ENCODE measurements at places on chromosomes 1 and 21. TPM values are rescaled to one million over a fixed set of nuclear protein-coding genes. Genes with fewer than 3 reads are reported as not detected.

DNA sequence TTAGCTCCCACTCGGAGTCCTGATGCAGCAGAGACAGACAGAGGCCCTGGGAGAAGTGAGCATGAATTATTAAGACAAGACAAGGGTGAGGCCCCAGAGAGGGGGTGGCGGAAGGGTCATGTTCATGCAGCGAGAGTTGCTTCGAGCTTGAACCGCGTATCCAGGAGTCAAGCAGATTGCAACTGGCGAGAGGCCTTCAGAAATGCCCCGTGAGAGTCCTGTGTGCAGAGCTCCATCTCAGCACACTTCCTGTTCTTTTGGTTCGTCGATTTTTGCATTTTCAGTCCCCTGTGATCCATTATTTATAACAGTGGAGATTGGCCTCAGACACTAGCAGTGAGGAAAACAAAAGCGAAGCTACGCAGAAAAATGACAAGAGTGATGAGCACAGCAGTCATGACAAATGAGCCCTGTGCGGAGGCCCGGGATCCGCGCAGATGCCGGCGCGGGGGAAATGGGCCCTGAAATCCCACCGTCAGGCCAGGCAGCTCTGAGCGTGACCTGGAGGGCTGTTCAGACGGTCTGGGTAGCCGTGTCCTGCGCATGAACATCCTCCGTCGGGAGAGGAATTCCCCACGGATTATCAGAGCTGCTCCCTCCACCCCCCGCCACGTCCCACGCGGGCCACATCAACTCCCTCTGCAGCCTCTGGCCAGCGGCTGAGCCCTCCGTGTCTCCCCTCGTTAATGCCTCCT is 15.0 kb downstream of the PDE9A start:
- H3K36me3 ChIP-seq: peaks cover 47% of the 10 kb centered on the region
- no peak overlapping the region for H3K4me3 ChIP-seq
- H3K4me1 ChIP-seq: peaks cover 86% of the 10 kb centered on the region
- H3K27ac ChIP-seq: peak overlapping the region; percentile 68

DNA sequence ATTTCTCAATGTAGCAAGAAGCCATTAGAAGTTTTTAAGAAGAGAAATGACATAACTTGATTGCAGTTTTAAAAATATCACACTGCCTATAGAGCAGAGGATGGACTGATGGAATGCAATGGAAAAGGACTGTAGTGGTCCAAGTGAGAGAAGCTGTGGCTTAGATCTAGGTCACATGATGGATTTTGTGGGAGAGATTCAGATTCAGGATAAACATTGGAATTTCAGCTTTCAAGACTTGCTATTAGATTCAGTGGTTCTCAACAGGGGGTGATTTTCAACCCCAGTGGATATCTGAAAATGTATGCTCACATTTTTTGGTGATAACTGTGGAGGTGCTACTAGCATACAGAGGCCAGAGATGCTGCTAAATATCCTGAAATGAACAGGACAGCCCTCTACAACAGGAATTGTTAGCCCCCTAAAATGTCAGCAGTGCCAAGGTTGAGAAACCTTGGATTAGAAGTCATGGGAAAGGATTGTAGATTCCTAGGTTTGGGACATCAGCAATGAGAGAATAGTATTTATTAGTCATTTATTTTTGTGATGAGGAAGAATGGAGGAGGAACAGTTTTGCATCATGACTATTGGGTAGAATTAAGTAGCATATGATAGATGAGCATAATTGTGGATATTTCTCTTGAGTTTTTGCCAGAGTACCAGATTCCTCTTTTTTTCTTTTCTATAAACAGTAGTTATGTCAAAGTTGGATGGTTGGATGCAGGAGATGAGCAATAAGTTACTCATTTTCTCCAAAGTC is 30.1 kb upstream of the KCNK2 start:
- H3K4me1 ChIP-seq: no peaks in the 10 kb centered on the region
- H3K36me3 ChIP-seq: no peaks in the 10 kb centered on the region
- H3K27me3 ChIP-seq: no peaks in the 10 kb centered on the region

- H3K4me3 ChIP-seq: no peak overlapping the region
- no peak for DNase-seq
- no peak overlapping the region for H3K27ac ChIP-seq
Measured at GRCh38 chr1:23436520-23437354, 12.2 kb upstream of the TCEA3 start.

GRCh38 chr1:42674682-42675081 is 7.5 kb upstream of the YBX1 start:
- H3K36me3 ChIP-seq: peaks cover 27% of the 10 kb centered on the region
- no peaks in the 10 kb centered on the region for H3K4me1 ChIP-seq
- H3K27me3 ChIP-seq: no peaks in the 10 kb centered on the region
- no peak overlapping the region for H3K27ac ChIP-seq
- no peak overlapping the region for H3K4me3 ChIP-seq

DNA sequence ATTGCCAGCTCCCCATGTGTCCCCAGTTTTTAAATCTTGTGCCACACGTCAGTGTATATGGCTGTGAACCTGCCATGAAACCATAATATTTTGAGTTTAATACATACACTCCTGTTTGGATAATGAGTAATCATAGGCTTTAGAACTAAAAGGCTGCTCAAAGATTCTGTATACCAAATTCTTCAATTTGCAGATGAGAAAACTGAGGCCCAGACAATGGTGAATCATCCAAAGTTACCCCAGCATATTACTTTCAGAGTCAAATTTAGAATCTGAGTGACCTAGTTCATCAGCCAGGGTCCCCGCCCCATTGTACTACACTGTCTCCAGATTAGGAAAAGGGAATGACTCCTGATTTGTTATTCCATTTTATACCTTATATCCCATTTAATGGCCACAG is 224.6 kb downstream of the FGGY start:
- no peak overlapping the region for H3K4me3 ChIP-seq
- H3K27me3 ChIP-seq: no peaks in the 10 kb centered on the region
- peaks cover 14% of the 10 kb centered on the region for H3K4me1 ChIP-seq
- no peak overlapping the region for H3K27ac ChIP-seq
- H3K36me3 ChIP-seq: no peaks in the 10 kb centered on the region
- DNase-seq: no peak

DNA sequence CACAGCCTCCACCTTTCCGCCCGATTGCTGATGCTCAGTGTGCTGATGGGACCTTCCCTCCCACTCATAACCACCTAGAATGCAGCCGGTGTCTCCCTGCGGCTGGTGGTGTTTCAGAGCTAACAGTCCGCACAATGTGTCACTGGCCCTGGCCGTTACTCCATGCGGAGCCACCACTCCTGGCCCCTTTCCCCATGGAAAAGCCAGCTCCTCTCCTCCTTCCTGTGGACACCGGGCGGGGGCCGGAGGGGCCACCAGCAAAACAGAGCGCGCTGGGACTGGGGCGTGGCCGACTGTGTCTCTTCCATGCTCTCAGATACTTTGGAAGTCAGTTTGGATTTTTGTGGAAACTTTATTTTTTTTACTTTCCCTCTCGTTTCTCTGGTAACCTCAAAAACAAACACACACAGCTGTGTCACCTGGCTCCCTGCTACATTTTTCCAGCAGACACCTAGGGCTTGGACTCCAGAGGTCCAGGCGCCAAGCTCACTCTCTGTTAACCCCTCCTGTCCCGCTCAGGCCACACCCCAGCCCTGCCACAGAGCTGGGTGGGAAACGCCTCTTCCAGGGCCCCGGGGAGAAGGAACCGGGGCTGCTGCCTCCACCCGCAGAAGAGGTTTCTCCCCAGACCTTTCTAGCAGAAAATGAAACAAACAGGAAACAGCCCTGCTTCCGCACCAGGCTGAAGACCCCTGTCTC is 32.5 kb upstream of the COL6A2 start:
- H3K4me3 ChIP-seq: no peak overlapping the region
- no peak for DNase-seq
- H3K36me3 ChIP-seq: no peaks in the 10 kb centered on the region

- H3K27me3 ChIP-seq: no peaks in the 10 kb centered on the region
- H3K4me1 ChIP-seq: no peaks in the 10 kb centered on the region
- H3K4me3 ChIP-seq: no peak overlapping the region
- DNase-seq: no peak
- peaks cover 31% of the 10 kb centered on the region for H3K36me3 ChIP-seq
Measured at GRCh38 chr1:3811595-3811911, 15.3 kb upstream of the LRRC47 start.

- H3K36me3 ChIP-seq: peaks cover 10% of the 10 kb centered on the region
- H3K27ac ChIP-seq: peak overlapping the region; percentile 93
- no peak for DNase-seq
Measured at GRCh38 chr1:155975375-155976061, 2.8 kb downstream of the ARHGEF2 start.

DNA sequence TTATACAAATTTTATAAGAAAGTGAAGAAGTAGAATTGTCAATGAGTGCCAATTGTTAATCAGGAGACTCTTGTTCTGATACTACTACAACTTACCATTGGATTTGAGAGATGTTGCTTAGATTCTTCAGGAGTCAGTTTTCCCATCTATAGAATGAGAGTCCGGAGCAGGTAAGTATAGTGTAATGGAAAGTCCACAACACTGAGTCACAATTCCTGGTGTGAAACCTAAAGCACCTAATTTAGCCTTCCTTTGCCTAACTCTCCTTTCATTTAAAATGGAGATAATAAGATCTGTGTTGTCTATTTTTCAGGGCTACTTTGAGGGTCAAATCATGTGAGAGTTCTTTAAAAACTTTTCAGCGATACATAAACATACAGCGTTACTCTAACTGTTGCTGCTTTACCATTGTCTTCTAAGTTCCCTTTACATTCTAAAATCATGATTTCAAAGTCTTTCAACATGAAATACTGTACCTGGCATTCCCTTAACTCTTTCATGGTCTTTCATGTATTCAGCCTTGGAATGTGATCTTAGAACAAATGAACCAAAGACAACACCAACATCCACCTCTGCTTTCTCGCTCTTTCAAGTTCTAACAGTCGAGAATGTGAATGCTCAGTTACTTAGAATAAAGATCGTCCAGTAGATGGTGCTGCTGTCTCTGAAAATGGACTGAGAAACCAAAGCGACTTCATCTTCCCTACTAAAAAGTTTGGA is 90.9 kb downstream of the SLC30A10 start:
- H3K4me3 ChIP-seq: no peak overlapping the region
- no peaks in the 10 kb centered on the region for H3K27me3 ChIP-seq
- H3K27ac ChIP-seq: no peak overlapping the region
- H3K4me1 ChIP-seq: no peaks in the 10 kb centered on the region
- peak; percentile 87 for DNase-seq
- H3K36me3 ChIP-seq: no peaks in the 10 kb centered on the region

GRCh38 chr1:218025454-218025853 is 259.6 kb upstream of the RRP15 start:
- H3K36me3 ChIP-seq: no peaks in the 10 kb centered on the region
- no peaks in the 10 kb centered on the region for H3K4me1 ChIP-seq
- H3K4me3 ChIP-seq: no peak overlapping the region

DNA sequence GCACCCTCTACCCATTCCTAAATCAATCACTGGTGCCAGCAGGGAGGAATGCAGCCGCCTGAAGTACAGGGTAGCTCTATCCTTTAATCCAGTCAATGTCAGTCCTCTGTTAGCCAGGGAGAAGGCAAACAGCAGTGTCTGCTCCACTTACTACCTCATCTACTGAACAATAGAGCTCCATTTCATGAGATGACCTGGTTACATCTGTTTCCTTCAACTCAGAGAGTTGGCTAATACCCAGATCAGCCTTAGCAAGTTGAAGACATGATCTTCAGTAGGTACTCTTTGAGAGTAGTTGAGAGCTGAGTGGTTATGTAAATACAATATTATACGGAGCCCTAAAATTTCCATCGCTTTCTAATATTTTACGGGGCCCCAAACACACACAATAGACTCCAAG is 46.1 kb upstream of the CD34 start:
- no peak overlapping the region for H3K27ac ChIP-seq
- DNase-seq: no peak
- peaks cover 12% of the 10 kb centered on the region for H3K27me3 ChIP-seq
- H3K4me3 ChIP-seq: no peak overlapping the region

GRCh38 chr21:15379776-15380175 is 315.0 kb upstream of the NRIP1 start:
- H3K4me3 ChIP-seq: no peak overlapping the region
- no peaks in the 10 kb centered on the region for H3K4me1 ChIP-seq
- no peak for DNase-seq
- H3K36me3 ChIP-seq: no peaks in the 10 kb centered on the region
- no peaks in the 10 kb centered on the region for H3K27me3 ChIP-seq

DNA sequence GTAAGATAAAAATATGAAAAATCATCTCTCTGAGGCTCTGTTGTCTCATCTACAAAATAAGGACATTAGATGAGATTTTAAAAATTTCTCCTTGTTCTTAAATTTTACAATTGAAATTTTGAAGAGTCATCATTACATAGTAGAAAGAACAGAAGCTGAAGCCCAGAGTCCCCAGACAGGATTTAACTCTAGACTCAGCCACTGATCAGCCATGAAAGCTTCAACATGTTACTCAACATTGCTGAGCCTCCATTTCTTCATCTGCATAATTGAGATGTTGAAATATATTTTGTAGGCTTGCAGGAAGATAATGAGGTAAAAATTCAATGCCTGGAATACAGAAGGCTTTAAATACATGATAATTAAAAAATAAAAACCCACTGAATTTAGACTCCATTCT is 633.3 kb downstream of the LMO4 start:
- no peak for DNase-seq
- no peaks in the 10 kb centered on the region for H3K27me3 ChIP-seq

GRCh38 chr1:228059634-228060457 is 22.7 kb upstream of the ARF1 start:
- H3K27me3 ChIP-seq: peaks cover 52% of the 10 kb centered on the region
- no peak for DNase-seq
- H3K27ac ChIP-seq: no peak overlapping the region
- H3K4me3 ChIP-seq: no peak overlapping the region

GRCh38 chr1:44714944-44715571 is 15.9 kb downstream of the RNU5D-1 start:
- peak; percentile 40 for DNase-seq
- H3K4me1 ChIP-seq: peaks cover 8% of the 10 kb centered on the region
- no peaks in the 10 kb centered on the region for H3K27me3 ChIP-seq
- H3K36me3 ChIP-seq: no peaks in the 10 kb centered on the region

- H3K36me3 ChIP-seq: no peaks in the 10 kb centered on the region
- H3K27ac ChIP-seq: no peak overlapping the region
- H3K4me3 ChIP-seq: no peak overlapping the region
- H3K4me1 ChIP-seq: peaks cover 9% of the 10 kb centered on the region
- no peak for DNase-seq
Measured at GRCh38 chr1:10891091-10891490, 94.6 kb upstream of the CASZ1 start.

DNA sequence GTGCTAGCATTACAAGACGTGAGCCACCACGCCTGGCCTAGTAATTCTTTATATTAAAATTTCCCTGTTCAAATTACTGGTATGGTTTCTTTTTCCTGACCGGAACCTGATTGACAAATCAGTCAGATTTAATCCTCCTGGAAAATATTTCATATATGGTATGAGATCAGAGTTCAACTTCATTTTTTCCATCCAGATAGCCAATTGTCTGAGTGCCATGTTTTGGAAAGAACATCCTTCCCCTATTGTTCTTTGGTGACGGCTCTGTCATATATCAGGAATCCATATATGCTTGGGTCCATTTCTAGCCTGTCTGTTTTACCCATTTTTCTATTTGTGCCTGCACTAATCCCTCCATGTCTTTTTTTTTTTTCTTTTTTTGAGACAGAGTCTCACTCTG is 39.1 kb upstream of the KLF17 start:
- no peak for DNase-seq
- H3K4me3 ChIP-seq: no peak overlapping the region
- no peak overlapping the region for H3K27ac ChIP-seq
- H3K36me3 ChIP-seq: no peaks in the 10 kb centered on the region
- H3K4me1 ChIP-seq: no peaks in the 10 kb centered on the region

- H3K27me3 ChIP-seq: peaks cover 42% of the 10 kb centered on the region
- H3K36me3 ChIP-seq: no peaks in the 10 kb centered on the region
Measured at GRCh38 chr1:37036667-37037053, 2.3 kb upstream of the GRIK3 start.

The RGS4 gene
- 15.5 TPM for total RNA-seq

The SLC30A10 gene
- 27.1 TPM for total RNA-seq

The OR2AK2 gene
- total RNA-seq: 0.44 TPM

The PALMD gene
- 12.1 TPM for total RNA-seq

The EDN2 gene
- total RNA-seq: 0.66 TPM

The SCAMP3 gene
- total RNA-seq: 26.3 TPM
